ENCODE measurements at places on chromosomes 7 and 10.

- no peak for DNase-seq
These were observed 287.9 kb upstream of the PODXL start for GRCh38 chr7:131844369-131844768.

GRCh38 chr7:129465080-129465479 lies 30.8 kb downstream of the STRIP2 start:
- DNase-seq, result no peak

- DNase-seq, result no peak
These were observed 797 bp upstream of the NKX2-3 start for GRCh38 chr10:99531696-99532593.

DNA sequence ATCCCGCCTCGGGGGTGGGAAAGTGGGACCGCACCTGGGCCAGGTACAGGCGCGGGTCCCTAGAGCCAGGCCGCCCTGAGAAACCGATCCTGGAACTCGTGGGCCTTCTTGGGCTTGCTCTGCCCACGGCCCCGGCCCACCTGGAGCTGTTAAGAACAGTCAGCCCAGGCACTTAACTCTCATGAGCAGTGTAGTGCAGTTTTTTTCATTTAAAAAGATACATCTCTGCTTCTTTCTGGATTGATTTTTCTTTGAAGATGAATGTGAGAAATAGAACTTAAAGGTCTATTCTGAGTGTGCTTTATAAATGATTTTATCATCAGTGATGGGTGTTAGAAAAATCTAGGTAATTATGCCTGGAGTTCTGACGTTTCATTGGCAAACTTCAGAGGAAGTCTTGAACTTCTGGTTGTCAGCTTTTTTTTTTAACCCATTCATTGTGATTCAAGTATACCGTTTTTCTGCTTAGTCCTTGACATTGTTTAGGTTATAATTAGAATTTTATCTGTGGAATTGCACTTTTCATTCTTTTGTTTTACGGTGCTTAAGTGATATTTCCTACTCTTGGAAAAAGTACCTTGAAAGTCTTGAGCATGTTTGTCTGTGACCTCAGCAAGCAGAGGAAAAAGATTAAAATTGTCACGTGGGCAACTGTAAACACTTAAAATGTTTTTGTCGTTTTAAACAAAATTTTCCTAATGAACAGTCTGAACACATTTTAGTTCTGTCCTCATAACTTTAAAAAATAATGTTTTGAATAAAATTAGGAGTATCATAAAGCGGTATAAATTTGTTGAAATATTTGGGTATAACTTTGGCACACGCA lies 906 bp downstream of the CDK1 start:
- no peak for DNase-seq

- DNase-seq, result peak; percentile 66
These were observed 31.8 kb upstream of the TOMM7 start for GRCh38 chr7:22854158-22855048.

DNA sequence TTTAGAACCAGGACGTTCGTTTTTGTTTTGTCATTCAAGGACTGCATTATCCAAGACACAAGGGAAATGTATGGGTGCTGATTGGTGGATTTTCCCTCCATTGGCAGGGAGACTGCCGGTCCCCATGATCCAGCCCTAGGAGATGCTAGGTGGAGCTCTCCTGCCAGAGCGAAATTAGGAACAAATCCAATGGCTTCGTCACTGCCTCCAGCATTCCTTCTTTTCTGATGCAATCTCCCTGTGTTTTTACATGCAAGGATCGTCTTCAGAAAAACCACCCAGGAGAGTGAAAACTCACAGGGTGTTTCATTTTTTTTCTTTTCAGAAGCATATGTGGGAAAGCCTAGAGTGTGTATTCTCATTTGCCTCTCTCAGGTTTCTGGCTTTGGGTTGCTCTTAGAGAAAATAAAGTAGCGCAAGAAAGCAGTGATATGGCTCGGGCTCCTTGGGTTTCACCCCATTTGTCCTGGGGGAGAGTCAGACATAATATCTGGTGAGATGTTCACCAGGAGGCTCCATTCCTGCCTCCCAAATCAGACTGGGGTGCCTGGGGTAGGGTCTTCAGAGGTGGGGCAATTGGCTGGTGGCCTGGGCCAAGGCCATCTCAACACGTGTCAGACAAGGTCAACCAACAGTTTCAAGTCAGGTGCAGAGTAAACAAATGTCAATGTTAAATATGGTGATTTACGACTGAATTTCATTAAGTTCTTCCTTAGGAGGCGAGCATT lies 450.9 kb upstream of the MKI67 start:
- DNase-seq, result no peak

GRCh38 chr7:44471436-44471835 lies 19.0 kb downstream of the NUDCD3 start:
- no peak for DNase-seq

- DNase-seq, result no peak
These were observed 129.8 kb upstream of the TNRC18 start for GRCh38 chr7:5553298-5553877.

- DNase-seq, result no peak
These were observed 38.3 kb upstream of the VCL start for GRCh38 chr10:73959484-73960243.

DNA sequence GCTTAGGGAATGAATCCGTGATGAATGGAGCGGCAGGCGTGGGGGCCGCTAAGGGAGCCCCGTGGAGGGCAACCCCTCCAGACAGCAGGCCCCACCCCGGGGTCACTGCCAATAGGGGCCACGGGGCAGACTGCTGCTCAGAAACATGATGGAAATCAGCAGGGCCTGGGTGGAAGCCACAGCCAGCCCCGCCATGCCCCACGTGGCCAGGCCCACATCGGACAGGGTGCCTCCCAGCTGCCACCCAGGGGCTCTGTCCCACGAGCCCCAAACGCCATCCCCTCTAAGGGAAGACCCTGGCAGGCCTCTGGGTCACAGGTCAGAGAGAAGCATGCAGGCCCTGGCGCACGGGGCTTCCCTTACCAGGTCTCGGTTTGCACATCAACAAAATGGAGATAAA lies 28.4 kb downstream of the TNRC18 start:
- DNase-seq, result no peak

- no peak for DNase-seq
These were observed 369 bp upstream of the SCIN start for GRCh38 chr7:12570168-12570533.

DNA sequence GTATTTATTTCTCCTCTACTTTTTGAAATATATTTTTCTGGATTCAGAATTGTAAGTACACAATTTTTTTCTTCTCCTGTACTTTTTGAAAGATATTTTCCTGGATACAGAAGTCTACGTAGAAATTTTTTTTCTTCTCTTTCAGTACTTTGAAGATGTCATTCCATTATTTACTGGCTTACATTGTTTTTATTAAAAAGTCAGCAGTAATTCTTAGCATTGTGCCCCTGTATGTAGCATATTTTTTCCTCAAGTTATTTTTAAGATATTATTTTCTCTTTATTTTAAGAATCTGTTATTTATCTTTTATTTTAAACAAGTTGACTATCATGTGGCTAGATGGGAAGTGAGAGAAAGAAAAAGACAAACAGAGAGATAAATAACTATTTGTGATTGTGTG lies 119.0 kb upstream of the NPSR1 start:
- no peak for DNase-seq

GRCh38 chr10:88642209-88642608 lies 22.0 kb upstream of the LIPF start:
- no peak for DNase-seq

DNA sequence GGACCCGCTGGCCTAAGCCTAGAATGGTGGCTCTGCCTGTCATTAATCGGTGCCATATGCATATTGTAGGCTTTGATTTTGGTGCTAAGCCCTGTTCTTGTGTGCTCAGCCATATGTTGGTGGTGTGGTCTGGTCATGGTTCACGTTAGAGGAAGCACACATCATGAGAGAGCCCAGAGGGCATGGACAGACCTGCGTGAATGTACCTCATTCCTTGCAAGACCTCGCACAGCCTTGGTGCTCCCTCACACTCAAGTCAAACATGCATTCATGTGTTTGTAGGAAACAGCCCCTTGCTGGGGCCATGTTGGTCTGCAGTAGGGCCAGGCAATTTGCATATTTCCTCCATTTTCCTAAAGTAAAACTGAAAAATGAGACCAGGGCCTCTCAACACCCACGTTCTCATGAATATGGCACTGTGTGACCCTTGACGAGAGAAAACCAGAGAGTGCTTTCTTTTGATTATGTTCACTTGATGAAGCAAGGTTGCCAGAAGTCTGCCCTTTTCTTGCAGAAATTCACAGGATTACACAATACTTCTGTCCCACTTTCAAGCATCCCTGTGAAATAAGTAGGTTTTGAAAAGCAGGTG lies 268.7 kb downstream of the CELF2 start:
- DNase-seq, result no peak

- DNase-seq, result no peak
These were observed 6.7 kb upstream of the PAXIP1 start for GRCh38 chr7:155009570-155010157.

DNA sequence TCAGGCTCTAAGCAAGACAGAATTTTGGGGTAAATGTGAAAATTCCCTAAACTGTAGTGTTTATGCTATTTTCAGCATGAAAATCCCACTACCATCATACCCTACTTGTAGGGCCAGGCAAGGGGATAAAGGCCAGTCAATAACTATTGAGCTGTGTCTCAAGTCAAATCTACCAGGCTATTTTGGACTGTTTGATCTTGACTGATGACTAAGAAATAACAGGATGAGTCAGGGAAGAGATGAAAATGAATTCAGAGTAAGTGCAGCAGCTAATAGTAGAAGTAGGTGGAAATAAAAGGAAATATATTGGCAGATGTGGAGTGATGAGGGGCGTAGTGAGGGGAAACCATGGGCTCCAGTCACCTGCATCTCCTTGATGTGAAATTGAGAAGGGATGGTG lies 225.8 kb upstream of the PHYHIPL start:
- no peak for DNase-seq

- DNase-seq, result no peak
These were observed 41.5 kb upstream of the SMIM30 start for GRCh38 chr7:113159746-113160339.

DNA sequence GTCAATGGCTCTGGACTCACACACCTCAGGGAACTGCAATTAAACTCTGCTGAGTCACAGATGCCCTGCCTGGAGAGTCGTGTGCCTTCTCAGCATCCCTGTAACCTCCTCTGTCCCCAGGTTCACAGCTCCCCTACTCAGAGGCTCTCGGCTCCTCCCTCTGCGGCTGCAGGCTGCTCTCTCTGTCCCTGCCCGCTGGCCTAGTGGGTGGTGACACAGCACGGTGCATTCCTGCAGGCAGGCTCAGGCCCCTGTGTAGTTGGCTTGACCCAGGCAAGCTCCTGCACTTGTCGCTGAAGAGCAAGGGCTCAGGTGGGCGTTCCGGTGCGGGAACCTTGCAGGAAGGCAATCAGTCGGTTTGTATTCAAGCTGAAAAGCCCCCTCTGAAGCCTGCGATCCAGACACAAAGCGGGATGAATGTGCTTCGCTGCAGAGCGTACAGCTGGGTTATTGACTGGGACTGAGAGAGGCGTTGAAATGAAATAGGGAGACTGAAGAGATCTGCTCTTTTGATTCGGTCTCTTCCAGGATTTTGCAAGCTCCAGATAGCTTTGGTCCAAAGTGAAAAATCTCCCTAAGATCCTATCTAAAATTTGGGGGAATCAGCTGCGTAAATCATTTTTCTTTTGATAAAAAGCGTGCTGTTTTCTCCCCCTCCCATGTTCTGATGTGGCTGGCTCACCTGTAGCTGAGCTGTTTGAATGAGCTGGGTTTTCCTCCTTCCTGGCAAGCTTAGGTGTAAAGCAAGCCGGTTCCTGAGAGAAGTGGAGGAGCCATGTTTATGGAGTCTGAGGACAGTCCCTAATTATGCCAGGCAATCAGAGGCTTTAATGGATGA lies 208.7 kb upstream of the PHYHIPL start:
- no peak for DNase-seq

DNA sequence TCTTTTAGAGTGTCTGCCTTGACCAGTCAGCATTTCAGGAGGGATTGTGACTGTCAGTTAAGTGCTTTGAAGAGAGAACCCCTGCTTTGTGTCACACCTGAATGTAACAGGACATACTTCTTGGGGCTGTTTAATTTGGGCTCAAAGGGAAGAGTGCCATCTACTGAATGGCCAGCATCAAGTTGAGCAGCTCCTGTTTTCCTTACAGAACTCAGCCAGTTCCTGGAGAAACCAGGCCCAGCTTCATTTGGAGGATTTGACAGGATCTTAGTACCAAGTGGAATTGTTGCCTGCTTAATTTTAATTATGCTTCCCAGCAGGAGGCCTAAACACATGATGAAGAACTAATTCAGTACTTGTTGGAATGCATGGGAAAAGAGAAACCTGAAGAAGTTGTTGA lies 8.3 kb downstream of the ADD3 start:
- DNase-seq, result no peak

- DNase-seq, result no peak
These were observed 65.5 kb upstream of the VWC2 start for GRCh38 chr7:49707891-49708290.

DNA sequence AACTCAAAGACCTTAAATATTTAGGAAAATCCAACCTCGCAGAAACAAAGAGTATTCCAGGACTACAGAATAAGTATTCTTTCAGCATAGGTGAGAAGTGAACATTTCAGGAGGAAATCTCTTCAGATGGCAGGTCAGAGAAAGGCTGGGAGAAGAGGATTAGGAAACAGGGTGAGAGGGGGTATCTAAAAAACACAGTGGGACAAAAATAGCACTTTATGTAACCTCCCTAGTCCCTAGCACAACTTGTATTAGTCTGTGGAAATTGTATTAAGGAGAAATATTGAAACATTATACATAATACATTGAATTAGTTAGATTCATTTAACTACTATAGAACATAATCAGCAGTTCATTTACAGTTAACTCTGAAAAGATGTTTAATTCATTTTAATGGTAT lies 192.3 kb downstream of the CACNB2 start:
- DNase-seq, result no peak

All from activated CD4-positive, CD25-positive, alpha-beta regulatory T cell (primary cell).